ENCODE measurements at places on chromosomes 1 and 21.
A peak's percentile ranks its signal among the peaks of the same experiment; 100 is the strongest.

DNA sequence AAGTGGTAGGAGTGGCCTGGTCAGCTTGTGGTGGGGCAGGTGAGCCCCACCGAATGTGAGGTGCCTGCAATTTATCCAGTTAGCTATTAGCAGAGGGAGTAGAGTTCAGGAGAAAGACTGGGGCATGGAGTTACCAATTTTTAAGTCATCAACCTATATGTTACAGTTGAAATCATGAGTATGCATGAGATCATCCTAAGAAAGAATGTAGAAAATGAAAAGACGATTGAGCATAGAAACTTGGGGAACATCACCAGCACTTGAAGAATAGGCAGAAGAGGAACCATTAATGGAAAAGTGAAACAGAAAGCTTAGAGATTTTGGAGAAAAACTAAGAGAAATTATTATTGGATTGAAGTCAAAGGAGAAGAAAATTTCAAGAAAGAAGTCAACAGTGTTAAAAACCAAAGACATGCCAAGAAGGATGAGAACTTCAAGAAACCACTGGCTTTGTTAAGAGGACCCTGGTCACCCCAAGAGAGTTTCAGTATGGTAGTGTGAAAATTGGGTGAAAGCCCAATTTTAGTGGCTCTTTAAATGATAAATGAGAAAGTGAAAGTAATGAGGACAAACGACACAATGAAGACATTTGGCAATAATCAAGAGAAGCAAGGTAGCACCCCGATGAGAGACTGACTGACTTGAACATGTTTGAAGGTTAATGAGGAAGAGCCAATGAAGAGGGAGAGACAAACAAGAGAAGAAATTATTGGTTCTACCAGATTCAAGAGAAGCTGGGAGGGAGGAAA lies 36.7 kb downstream of the DNASE2B start:
- peaks cover 6% of the 10 kb centered on the region for H3K36me3 ChIP-seq
- no peak overlapping the region for H3K27ac ChIP-seq
- DNase-seq = no peak

- H3K4me1 ChIP-seq = peaks cover 20% of the 10 kb centered on the region
- no peak overlapping the region for H3K4me3 ChIP-seq
- H3K36me3 ChIP-seq = no peaks in the 10 kb centered on the region
- H3K27me3 ChIP-seq = no peaks in the 10 kb centered on the region
- no peak for DNase-seq
Observed at GRCh38 chr1:236119943-236120484, 22.3 kb upstream of the GPR137B start.

GRCh38 chr1:207828485-207829158 lies 76.8 kb downstream of the CD46 start:
- no peak overlapping the region for H3K4me3 ChIP-seq
- H3K36me3 ChIP-seq = peaks cover 5% of the 10 kb centered on the region
- H3K4me1 ChIP-seq = peaks cover 21% of the 10 kb centered on the region
- DNase-seq = no peak

DNA sequence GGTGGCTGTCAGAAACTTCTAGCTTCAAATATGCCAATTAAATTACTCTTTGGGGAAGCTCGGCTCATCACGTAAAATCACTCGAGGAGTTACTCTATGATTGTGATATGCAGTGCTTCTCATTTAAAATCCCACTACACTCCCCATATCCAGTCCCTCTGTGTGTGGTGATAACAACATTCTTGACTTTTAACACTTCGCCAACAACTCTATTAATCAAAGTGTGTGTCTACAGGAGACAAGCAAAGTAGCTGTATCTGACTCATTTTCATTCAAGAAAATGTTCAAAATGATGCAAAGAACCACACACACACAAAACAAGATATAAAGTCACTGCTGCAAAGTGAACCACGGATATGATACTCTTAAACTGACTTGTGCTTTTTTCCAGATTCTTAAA lies 341.3 kb downstream of the DSCAM start:
- H3K36me3 ChIP-seq = no peaks in the 10 kb centered on the region
- peaks cover 6% of the 10 kb centered on the region for H3K27me3 ChIP-seq
- no peak overlapping the region for H3K4me3 ChIP-seq
- no peak overlapping the region for H3K27ac ChIP-seq
- no peak for DNase-seq

DNA sequence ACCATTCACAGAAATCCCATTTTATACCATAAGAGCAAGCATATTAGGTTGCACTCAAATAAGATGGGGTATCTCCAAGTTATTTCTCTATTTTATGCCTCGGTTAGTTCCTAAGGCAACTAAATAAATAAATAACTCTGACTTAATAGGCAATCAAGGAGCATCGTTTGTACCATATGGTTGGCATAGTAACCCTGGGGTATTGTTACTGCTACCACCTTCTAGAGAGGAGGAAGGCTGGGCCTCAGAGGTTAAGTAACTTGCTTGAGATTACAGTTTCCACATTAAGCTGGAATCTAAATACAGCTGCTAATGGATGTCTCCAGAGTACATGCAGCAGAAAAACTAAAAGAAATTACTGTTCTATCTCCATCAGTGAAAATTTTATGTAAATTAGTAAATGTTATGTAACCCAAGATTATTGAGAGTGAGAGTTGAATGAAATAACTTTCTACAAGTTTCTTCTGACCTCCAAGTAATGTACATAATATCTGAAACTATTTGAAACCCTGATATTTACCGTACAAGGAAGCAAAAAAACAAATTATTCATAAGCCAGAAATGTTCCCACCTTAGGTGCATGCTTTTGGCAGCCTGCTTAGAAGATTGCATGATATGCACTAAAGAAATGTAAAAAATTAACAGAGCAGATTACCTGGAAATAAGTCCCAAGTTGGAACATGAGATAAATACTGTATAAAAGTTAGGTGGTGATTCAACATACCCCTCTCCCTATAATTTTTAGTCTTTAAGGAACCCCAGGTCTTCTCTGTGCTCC lies 127.0 kb downstream of the CRB1 start:
- no peak overlapping the region for H3K27ac ChIP-seq
- H3K36me3 ChIP-seq = no peaks in the 10 kb centered on the region
- no peak for DNase-seq

GRCh38 chr1:117661027-117661426 lies 55.2 kb downstream of the TENT5C start:
- peaks cover 5% of the 10 kb centered on the region for H3K27me3 ChIP-seq
- peaks cover 9% of the 10 kb centered on the region for H3K4me1 ChIP-seq
- H3K4me3 ChIP-seq = no peak overlapping the region
- H3K36me3 ChIP-seq = no peaks in the 10 kb centered on the region
- no peak for DNase-seq

DNA sequence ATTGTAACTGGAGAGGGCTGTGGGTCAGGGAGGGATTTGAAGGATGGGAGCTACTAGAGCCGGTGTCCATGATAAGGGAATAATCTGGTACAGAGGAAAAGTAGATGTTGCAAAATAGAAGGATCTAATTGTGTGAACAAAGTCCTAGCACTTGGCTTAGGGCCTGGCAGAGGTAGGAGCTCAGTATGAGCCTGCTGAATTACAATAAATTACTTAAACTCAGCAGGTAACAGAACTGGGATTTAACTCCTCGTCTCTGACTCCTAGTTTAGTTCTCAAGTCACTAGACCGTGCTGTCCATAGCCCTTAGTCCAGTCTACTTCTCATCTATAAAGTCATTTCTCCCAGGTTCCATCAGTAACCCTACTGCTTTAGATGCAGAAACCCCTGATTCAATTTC lies 120.2 kb downstream of the LRRC53 start:
- DNase-seq = no peak
- no peaks in the 10 kb centered on the region for H3K36me3 ChIP-seq
- H3K27ac ChIP-seq = no peak overlapping the region
- H3K4me1 ChIP-seq = peaks cover 24% of the 10 kb centered on the region

GRCh38 chr1:60678391-60678790 lies 404.0 kb upstream of the NFIA start:
- H3K36me3 ChIP-seq = no peaks in the 10 kb centered on the region
- H3K4me1 ChIP-seq = peaks cover 8% of the 10 kb centered on the region
- H3K27me3 ChIP-seq = peaks cover 14% of the 10 kb centered on the region
- DNase-seq = no peak
- no peak overlapping the region for H3K27ac ChIP-seq

DNA sequence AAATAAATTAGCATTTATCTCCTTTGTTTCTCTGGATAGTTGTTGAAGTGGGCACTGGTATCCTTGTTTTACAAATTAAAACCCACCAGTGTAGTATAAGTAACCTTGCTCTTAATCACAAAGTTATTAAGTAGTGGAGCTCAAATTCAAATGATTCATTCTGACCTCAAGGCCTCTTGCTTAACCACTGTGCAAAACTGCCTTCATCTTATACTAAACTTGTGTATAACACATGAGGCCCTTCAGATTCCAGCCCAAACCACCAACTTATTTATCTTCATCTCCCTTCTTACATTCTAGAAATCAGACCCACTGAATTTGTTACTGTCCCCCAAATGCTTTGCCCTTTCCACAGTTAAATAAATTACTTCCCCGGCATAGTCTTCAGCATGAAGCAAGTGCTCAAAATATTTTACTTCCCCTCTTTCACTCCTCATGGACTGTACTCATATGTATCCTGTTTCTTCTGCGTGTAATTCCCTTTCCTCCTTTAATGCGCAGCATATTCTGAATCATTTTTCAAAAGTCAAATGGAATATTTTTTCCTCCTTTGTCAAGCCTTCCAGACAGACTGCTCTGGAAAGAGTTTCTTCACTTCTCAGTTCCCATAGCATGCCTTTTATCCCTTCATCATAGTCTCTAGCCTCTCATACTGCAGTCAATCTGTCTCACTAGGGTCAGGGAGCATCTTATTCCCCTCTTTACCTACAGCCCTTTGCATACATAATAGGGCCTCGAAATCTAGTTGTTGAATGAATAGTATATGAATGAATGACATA lies 19.0 kb upstream of the DNASE2B start:
- no peak overlapping the region for H3K27ac ChIP-seq
- no peaks in the 10 kb centered on the region for H3K27me3 ChIP-seq
- H3K4me3 ChIP-seq = no peak overlapping the region
- H3K36me3 ChIP-seq = no peaks in the 10 kb centered on the region

DNA sequence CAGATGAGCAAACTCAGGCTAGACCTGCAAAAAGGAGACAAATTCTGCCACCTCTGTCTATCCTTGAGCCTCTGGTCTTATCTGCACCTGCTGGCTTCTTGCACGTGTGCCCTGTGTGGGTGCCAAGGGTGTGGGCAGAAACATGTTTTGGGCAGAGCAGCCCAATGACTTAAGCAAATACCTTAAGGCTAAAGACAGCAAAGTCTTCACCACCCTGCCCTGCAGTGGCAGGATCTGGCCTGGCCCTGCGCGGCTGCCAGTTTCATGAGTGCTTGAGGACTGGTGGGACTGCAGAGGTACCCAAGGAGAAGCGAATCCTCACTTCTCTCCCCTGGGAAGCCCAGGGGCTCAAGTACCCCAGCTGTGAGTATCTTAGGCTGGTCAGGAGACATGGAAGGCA lies 3.8 kb upstream of the SLC26A9 start:
- H3K4me1 ChIP-seq = peaks cover 9% of the 10 kb centered on the region
- H3K36me3 ChIP-seq = no peaks in the 10 kb centered on the region
- no peak overlapping the region for H3K27ac ChIP-seq
- H3K27me3 ChIP-seq = peaks cover 30% of the 10 kb centered on the region
- H3K4me3 ChIP-seq = no peak overlapping the region
- DNase-seq = no peak

DNA sequence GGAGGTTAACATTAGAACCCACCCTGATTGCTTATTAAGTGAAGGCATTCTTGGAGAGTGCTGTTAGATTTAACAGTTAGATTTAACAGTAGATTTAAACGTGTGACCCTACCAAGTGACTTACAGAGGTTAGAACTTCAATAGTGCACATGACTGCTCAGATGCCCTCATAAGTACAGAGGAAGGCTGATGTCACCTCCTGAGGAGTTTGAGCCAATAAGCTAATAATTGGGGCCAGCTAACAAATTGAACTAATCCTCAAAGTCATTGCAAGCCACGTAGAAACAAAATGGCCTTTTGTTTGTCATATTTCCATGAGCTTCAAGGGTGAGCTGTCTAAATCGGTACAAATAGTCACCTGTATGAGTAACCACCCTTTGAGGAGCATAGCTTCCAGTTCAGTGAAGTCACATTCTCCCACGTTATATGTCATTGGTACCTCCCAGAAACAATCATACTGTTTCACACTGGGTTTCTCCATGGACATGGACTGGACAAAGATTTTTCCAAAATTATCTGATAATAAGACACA lies 11.7 kb downstream of the AVPR1B start:
- peaks cover 20% of the 10 kb centered on the region for H3K27me3 ChIP-seq
- no peak overlapping the region for H3K27ac ChIP-seq
- H3K36me3 ChIP-seq = no peaks in the 10 kb centered on the region
- DNase-seq = no peak
- peaks cover 18% of the 10 kb centered on the region for H3K4me1 ChIP-seq

DNA sequence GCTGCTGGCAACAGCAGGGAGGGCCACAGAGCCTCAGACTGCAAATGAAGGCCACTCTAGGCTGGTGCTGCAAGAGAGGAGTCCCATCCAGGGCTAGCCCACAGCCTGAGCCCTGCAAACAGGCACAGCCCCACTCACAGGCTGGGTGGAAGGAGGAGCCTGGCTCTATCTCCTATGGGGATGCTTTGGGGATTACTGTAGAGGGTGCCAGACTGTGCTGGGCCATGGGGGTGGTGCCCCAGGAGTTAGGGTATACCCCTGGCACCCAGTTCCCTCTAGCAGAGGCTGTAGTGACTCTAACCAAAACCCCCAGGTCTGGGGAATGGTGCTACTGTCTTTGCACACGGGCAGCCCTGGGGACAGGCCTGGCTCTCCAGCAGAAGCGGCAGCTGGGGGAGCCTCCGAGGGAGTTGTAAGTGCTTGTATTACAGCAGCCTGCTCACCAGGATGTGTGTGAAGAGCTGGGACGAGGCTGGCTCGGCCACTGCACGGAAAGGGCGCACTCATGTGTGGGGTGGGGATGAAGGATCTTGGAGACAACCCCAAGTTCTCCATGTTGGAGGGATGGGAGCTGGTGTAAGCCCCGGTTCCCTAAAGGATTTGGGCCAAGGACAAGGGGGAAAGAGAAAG lies 23.4 kb upstream of the EVA1B start:
- peaks cover 9% of the 10 kb centered on the region for H3K36me3 ChIP-seq
- no peak overlapping the region for H3K27ac ChIP-seq
- no peak overlapping the region for H3K4me3 ChIP-seq
- H3K27me3 ChIP-seq = no peaks in the 10 kb centered on the region
- no peak for DNase-seq
- H3K4me1 ChIP-seq = peaks cover 7% of the 10 kb centered on the region

GRCh38 chr1:64864018-64864940 lies 102.1 kb downstream of the JAK1 start:
- H3K27me3 ChIP-seq = no peaks in the 10 kb centered on the region
- no peaks in the 10 kb centered on the region for H3K4me1 ChIP-seq
- H3K27ac ChIP-seq = no peak overlapping the region
- no peak for DNase-seq
- H3K4me3 ChIP-seq = no peak overlapping the region
- H3K36me3 ChIP-seq = peaks cover 44% of the 10 kb centered on the region

- peaks cover 38% of the 10 kb centered on the region for H3K4me1 ChIP-seq
- no peaks in the 10 kb centered on the region for H3K27me3 ChIP-seq
- DNase-seq = no peak
- H3K4me3 ChIP-seq = peak overlapping the region; percentile 98
- peak overlapping the region; percentile 86 for H3K27ac ChIP-seq
- H3K36me3 ChIP-seq = no peaks in the 10 kb centered on the region
Observed at GRCh38 chr1:204075139-204075521, 2.2 kb downstream of the SOX13 start.
